ENCODE measurements at places on chromosomes 13 and 19.

DNA sequence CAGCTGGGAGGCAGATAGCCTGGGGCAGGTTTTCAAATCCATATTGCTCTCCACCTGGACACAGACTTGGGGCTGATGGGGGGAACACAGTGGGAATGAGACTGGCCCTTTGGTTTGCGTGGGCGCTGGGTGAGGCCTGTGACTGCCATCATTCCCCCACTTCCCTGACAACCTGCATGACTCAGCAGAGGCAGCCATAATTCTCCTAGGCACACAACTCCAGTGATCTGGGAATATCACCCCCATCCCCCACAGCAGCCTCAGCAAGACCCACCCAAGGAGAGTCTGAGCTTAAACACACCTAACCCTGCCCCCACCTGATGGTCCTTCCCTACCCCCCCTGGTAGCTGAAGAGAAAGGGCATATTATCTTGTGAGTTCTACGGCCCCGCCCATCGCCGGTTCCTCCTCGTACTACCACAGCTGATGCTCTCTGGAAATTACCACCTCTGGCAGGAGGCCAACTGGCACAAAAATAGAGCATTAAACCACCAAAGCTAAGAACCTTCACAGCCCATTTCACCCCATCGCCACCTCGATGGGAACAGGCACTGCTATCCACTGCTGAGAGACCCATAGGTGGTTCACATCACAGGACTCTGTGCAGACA, 71.0 kb downstream of the RNF17 start:
- DNase-seq, result no peak

- DNase-seq, result no peak
Observed at GRCh38 chr13:29185926-29186325, 365.8 kb downstream of the MTUS2 start.

GRCh38 chr19:19335408-19336158, 15.0 kb downstream of the MAU2 start:
- DNase-seq, result no peak

DNA sequence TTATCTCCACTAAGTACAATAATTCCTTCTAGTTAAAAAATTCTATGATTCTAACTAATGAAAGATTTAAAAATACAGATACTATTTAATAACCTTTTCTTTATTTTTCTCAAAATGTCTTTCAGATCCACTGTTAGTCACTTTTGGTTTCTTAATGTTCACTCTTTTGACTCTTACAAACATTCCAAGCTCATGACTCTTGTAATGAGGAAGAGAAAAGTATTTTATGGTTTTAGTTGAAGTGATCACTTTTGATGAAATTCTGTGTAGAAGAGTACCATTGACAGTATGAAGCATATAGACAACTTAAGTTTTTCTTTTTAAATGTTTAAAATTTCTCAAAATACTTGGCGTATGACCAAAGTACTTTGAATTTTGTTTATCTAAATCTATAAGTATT, 27.8 kb downstream of the COG3 start:
- DNase-seq, result no peak

- no peak for DNase-seq
Observed at GRCh38 chr19:1807695-1808394, 4.2 kb downstream of the ATP8B3 start.

DNA sequence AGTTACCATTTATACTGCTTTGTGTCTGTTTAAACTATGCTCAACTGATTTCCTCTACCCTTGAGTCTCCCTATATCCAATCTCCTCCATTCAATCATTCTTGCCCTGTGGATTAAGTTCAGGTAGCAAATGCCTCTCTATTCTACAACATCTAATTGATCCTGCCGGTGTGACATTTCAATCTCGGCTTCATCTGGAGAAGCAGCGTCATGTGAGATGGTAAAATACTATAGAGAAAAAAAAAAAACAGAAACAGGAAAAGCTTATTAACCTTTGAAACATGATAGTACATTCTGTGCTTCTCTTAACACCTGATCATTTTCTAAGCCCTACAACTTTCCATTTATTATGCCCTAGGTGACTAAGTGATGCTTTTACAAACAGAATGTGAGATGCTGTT, 89.4 kb downstream of the KCTD12 start:
- DNase-seq, result no peak

- DNase-seq, result no peak
Observed at GRCh38 chr19:821825-822503, at the start of gene PLPPR3. TSS of gene PLPPR3 (minus strand) at chr19:821955. CDS start at chr19:821559, 396 bp downstream.

DNA sequence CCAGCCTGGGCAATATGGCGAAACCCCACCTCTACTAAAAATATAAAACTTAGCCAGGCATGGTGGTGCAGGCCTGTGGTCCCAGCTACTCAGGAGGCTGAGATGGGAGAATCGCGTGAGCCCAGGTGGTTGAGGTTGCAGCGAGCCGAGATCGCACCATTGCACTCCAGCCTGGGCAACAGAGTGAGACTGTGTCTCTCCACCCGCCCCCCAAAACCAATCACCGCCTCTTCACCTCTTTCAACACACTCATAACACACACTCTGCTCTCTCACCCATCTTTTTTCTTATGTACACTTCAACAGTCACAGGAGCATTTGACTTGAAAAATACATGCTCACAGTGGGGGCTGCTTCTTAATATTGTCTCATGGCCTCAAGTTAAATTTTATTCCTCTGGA, 76.8 kb downstream of the ESD start:
- no peak for DNase-seq

GRCh38 chr13:48624858-48625257, 28.9 kb upstream of the CYSLTR2 start:
- no peak for DNase-seq

- no peak for DNase-seq
Observed at GRCh38 chr19:48756686-48757085, 1.4 kb downstream of the FGF21 start.

GRCh38 chr13:64347664-64348063, 2882.5 kb downstream of the PCDH9 start:
- DNase-seq, result no peak

GRCh38 chr19:728011-728410, 19.3 kb downstream of the PALM start:
- DNase-seq, result no peak

- DNase-seq, result no peak
Observed at GRCh38 chr19:4507150-4507452, 11.2 kb downstream of the PLIN4 start.

GRCh38 chr13:85806553-85807175, 7.4 kb upstream of the SLITRK6 start:
- DNase-seq, result no peak

GRCh38 chr13:73055813-73056564, 2.8 kb upstream of the KLF5 start:
- no peak for DNase-seq

- DNase-seq, result no peak
Observed at GRCh38 chr13:50129706-50130122, 114.5 kb downstream of the KCNRG start.

GRCh38 chr13:50131920-50132903, 117.0 kb downstream of the KCNRG start:
- no peak for DNase-seq

DNA sequence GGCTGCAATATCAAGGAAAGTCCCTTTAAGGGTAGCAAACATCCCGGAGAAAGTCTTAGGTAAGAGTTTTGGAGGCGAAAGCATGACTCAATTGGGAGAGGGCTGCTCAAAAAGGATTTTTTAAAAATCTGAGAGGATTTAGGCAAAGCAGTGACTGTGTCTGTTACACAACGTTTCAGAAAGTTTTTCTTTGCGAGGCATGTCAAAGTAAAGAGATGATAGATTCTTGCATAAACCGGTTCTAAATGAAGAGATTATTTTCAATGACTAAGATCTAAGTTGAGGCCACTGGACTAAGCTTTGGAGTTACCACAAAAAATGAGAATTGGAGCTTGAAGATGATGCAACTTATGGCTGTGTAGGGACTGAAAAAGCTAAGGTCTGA, 43.7 kb upstream of the ENOX1 start:
- DNase-seq, result no peak

GRCh38 chr19:1651568-1652291, 685 bp downstream of the TCF3 start:
- no peak for DNase-seq

GRCh38 chr19:6216236-6216995, 63.4 kb downstream of the MLLT1 start:
- DNase-seq, result no peak

DNA sequence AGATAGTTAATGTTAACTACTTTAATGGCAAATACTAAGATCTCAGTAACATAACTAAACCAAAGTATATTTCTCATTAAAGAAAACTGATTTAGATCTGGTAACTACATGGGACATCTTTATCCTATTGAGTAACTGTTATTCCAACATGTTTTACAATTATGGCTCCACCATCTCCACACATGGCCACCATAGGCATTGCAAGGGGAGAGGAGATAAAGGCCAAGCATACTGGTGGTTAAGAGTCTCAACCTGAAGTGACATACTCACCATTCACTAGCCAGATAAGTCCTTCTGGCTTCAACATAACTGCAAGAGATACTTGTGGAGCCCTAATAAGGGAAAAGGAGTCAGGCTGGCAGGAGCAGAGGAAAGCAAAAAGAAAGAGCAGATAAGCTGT, 1586.4 kb upstream of the SPRY2 start:
- DNase-seq, result no peak

DNA sequence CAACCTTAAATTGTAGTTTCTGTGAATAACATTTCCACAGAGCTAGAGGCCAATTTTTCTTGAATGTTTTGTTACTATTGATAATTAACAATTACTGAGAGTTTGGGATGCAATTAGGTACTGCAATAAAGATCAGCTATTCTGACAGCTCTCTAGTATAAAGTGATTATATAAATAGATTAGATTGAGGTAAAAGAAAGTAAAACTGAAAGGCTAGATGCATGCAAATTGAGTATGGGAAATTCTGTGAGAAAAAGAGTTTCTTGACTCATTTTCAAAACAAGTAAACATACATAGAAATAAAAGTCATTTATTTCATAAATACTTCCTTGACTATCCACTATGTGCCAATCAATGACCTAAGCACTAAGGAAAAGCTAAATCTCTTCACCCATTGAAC, 1087.5 kb upstream of the ATXN8OS start:
- no peak for DNase-seq

DNA sequence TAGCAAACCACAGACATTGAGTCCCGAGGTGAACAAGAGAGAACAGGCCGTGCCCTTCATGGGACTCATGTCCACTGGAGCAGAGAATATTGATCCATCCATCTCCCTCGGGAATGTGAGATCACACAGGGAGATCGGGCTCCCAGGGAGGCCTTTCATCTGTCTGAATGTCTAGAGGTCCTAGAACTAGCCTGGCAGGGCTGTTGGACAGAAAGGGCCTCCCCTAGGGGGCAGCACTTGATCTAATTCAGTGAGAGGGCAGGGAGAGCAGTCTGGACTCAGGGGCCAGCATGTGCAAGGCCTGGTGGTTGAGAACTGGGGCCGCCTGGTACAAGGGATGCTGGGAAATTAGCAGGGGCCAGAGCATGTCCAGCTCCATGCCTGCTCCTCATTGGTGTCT, 4.3 kb downstream of the RUVBL2 start:
- DNase-seq, result no peak

DNA sequence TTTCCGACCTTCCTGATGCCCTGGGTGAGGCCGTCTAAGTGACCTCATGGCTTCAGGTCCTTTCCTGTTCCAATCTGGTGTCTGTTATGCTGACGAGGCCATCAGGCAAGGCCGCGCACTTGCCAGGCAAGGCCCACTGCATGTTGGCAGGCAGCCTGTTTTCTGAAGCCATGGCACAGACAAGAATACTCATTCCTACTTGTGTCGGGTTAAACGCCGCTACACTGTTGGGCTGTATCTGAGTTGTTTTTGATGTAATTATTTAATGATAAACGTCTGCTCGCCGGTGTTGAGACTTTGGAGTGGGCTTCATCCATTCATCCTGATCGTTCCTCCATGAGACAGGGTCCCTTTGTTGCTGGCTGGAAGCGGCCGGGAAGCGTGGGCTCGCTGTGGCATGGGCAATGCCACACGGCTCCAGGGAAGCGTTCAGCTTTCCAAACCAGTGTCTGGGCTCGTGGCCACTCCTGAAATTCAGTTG, 92.1 kb downstream of the ATP11A start:
- no peak for DNase-seq

DNA sequence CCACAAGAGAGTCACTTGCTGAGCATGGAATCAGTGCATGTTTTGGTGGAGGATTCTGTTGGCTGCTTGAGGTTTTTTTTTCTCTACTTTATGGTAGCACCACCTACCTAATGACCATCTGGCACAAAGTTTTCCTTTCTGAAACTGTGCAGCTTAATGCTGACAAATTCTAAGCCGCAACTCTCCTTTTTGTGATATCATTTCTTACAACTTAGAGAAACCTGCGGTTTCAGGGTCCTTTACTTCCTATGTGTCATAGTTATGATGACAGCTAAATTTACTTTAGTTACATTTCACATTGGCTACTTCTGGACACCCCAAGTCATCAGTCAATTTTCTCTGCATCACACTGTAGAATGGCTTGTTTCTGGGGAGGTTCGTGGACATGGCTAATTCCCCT, 115.4 kb upstream of the TMTC4 start:
- DNase-seq, result no peak

DNA sequence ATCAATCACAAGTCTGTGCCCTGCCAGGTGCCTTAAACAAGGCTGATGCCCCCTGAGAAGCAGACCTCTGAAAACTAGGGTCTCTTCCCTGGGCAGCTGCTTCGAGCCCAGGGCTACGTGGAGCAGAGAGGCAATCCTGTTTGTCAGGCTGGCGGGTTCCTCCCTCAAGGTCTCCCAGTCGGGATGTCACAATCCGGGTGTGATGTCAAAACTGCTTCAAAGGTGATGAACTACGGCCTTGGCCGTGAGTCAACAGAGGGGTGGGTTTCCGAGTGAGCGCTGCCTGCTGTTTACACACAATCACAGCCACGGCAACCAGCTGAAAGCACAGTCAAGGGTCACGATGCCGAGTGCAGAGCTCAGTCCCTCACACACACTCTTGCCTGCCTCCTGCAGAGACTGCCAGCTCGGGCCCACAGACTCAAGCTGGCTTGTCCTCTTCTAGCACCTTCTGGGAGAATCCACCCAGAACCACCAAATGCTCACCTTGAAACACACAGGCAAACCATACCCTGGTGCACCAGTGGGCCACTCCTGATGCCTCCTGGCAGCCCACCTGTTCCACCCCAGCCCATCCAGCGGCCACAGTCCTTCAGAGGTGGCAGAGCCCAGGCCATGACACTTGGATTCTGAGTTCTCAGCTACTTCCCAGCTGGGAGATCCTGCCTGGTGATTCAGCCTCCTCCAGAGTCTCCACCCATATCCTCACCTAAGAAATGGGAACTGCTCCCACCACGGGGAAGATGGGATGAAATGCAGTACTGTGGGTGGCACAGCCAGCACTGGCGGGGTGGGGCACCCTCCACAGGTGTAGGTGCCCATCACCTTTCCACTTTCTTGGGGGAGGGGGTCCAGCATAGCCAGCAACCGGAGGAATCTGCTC, 6.8 kb downstream of the ELL start:
- DNase-seq, result no peak

GRCh38 chr19:18349524-18350128, 9.2 kb downstream of the PGPEP1 start:
- DNase-seq, result no peak

DNA sequence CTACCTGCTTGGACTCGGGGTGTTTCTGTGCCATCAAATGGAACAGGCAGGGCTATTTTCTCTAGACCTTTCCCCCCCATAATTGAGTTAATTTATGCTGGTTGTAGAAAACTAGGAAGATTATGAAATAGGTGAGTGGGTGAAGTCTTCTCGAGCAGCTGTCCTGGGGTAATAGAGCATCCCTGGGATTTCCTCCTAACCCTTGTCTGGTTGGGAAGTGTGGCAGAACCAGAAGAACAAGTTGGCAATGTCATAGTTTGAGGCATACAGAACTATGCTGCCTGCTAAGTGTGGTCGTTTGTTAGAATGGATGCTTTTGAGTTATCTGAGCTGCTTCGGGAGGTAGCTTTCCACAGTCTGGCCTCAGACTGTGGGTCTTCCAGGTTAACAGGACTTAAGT, 3.7 kb downstream of the GATAD2A start:
- DNase-seq, result no peak

- DNase-seq, result no peak
Observed at GRCh38 chr13:105462098-105462497, 1073.4 kb downstream of the EFNB2 start.

All from activated CD8-positive, alpha-beta memory T cell treated with anti-CD3 and anti-CD28 coated beads for 4 hours (primary cell).